ENCODE measurements at places on chromosomes 7 and 10.
A peak's percentile ranks its signal among the peaks of the same experiment; 100 is the strongest.

DNA sequence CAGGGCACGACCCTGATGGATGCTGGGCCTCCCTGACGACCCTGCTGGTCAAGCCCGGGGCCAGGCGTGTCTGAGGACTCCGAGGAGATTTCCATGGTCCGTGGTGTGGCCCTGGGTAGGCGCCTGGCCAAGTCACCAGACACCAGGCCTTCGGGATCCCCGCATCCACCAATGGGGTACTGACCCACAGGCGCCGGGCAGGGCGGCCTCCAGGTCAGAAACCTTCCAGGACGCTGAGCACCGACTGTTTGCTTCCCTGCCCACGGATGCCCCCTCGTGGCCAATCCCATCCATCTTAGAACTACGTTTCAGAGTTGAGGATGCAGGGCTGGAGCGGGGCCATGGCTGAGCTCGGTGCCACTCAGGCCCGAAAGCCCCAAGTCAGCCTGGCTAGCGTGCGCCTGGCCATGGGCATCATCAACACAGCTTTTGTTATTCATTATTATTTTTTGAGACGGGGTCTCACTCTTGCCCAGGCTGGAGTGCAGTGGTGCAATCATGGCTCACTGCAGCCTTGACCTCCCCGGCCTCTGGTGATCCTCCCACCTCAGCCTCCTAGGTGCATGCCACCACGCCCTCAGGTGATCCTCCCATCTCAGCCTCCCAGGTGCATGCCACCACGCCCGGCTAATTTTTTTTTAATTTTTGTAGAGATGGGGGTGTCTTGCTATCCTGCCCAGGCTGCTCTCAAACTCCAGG lies 7.1 kb upstream of the AMZ1 start:
- DNase-seq: no peak

GRCh38 chr10:90939116-90939515 lies 18.2 kb upstream of the ANKRD1 start:
- DNase-seq: no peak

DNA sequence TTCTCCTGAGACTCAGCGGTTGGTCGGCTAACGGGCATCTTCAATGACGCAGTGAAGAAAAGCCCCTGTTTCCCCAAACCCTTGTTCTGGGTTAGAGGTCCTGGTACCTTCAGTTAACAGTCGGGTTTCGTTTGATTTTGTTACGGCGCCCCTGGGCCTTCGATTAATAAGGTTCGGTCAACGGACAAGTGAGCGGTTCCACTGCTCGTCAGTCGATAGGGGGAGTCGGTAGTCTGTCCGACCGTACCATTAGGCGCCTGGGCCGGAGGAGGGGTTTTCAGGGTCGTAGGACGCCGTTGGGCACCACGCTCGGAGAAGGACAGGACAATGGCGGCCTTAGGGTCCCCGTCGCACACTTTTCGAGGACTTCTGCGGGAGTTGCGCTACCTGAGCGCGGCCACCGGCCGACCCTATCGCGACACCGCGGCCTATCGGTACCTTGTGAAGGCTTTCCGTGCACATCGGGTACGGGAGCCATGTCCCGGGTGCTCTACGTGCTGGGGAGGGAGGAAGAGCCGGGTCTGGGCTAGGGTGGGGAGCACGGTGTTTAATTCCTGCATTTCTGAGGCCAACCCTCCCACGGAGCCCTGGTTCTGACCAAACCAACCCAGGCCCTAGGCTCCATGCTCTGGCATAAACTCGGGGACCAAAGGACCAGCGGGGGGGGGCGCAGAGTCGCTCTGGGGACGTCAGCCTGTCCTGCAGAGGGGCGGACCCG lies at the start of gene FMC1:
TSS of gene FMC1 (plus strand) at position 280 of the 718 bp plus-strand sequence. CDS start at position 328, 48 bp downstream.
- DNase-seq: peak; percentile 94

GRCh38 chr10:103757531-103758293 lies 97.7 kb downstream of the SH3PXD2A start:
- peak; percentile 59 for DNase-seq

DNA sequence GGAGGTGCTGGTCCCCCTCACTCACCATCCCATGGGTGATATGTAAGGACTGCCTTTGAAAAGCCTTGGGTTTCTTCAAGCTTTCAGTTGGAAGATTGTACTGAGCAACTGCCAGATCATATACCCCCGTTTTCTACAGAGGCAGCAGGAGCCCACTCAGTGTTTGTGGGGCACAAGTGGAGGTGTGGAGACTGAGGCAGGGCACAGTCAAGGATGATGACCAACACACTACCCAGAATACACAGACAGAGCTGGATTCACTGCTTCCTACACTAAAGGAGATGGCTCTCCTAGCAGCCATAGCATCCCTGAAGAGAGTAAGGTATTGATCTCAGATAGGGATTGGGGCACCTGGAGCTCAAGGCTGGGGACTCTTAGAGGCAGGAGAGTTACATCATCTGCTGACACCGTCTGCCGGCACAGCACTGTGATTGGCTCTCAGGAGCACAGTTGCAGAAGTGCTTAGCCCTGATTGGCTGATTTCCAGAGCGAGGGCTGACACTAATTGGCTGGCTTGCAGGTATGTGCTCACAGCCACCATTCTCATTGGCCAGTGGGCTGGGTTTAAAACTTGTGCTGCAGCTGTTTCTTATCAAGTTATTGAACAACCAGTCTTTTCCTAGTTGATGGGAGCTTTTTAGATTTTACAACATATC lies 77.9 kb upstream of the PFKP start:
- no peak for DNase-seq

- DNase-seq: no peak
These were observed 18.0 kb downstream of the CALU start for GRCh38 chr7:128757203-128757602.

DNA sequence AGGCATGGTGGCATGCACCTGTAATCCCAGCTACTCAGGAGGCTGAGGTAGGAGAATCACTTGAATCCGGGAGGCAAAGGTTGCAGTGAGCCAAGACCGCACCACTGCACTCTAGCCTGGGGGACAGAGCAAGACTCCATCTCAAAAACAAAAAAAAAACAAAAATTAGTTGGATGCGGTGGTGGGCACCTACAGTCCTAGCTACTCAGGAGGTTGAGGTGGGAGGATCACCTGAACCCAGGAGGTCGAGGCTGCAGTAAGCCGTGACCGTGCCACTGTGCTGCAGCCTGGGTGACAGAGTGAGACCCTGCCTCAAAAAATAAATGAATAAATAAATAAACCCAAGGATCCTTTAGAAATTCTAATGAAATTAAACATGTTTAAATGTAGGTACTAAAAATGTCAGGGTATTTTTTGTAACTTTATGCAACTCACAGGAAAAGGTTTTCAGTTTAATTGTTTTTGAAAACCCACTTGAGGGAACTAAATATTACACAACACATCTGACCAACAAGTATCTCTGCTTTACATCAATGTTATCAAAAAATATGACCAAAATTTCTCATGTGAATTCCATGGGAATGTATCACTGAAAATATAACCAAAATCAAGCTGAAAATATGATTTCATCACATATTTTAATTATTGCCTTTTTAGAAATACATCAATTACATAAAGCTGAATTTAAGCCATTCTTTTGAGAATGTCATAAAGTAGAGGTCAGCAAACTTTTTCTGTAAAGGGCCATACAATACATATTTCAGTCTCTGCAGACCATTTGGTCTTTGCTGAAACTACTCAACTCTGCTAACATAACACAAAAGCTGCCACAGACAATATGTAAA lies 23.9 kb downstream of the UPF2 start:
- DNase-seq: no peak

GRCh38 chr7:151461096-151461941 lies 21.4 kb upstream of the CRYGN start:
- no peak for DNase-seq

GRCh38 chr10:7956508-7956907 lies 98.0 kb upstream of the GATA3 start:
- no peak for DNase-seq

- no peak for DNase-seq
These were observed 42.0 kb downstream of the CDK6 start for GRCh38 chr7:92794391-92794790.

DNA sequence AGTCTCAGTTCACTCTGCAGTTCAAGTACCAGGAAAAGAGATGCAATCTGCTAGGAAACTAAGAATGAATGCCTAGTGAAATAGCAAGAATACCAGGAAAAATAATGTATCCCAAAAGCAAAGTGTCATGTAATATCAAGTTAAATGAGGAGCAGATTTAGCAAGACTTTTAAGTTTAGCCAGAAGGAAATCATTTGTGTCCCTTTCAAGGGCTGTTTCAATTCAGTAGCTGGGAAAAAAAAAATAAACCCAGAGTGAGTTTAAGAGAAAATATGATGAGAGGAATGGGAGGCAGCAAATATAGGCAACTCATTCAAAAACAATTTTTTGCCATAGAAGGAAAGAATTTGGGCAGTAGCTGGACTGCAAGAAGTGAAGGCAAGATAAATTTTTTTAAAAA lies 135.8 kb downstream of the DGKB start:
- no peak for DNase-seq

- DNase-seq: no peak
These were observed 6.7 kb upstream of the PWWP2B start for GRCh38 chr10:132390170-132390920.

GRCh38 chr7:157548691-157549303 lies 212.0 kb downstream of the DNAJB6 start:
- DNase-seq: no peak

- DNase-seq: no peak
These were observed 7.1 kb downstream of the PLCE1 start for GRCh38 chr10:94000638-94001415.

- DNase-seq: no peak
These were observed 682 bp downstream of the HGF start for GRCh38 chr7:81768951-81769778.

- DNase-seq: peak; percentile 66
These were observed 23.4 kb downstream of the FAM107B start for GRCh38 chr10:14751014-14751896.

- DNase-seq: no peak
These were observed 8.1 kb downstream of the MAP3K8 start for GRCh38 chr10:30442019-30442606.

DNA sequence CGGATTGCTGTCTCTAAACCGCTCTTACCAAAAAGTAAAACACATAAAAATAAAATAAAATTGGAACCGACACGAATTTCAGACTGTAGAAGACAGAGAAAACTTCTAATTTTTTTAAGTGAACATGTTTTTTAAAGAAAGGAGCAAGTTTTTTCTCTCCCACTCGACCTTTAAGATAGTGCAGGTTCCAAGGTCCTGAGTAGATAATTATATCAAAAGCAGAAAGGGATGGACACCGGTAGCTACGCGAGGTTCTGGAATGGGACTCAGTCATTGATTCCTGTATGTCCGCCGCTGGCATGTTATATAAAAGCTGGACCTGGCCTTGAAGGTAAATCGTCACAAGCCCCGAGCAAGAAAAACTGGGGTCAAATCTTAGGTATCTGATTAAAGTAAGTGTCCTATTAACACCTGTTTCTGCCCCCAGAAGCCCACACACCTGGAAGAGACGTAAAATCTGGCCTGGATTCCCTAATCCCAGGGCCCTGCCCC lies 462 bp upstream of the CISD1 start:
- DNase-seq: no peak

GRCh38 chr10:124641282-124642087 lies 102.7 kb downstream of the FAM53B start:
- no peak for DNase-seq

DNA sequence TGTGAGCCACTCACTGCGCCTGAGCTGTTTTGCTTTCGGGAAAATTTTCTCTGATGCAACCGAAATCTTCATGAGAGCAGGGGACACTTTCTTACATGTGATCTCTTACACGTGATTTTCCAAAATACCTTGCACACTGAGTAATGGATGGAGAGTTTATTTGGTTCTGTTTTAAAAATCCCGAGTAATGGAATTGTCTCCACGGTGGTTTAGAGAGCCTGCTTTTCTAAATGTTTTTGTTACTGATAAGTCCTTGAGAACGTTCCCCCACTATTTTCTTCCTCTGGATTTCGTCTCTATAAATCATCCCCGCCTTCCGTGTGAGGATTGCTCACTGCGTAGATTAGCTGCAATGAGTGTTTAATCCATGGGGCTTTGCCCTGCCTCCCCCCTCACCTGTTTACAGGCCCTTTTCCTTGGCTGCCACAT lies 25.7 kb downstream of the CAMK1D start:
- DNase-seq: no peak

DNA sequence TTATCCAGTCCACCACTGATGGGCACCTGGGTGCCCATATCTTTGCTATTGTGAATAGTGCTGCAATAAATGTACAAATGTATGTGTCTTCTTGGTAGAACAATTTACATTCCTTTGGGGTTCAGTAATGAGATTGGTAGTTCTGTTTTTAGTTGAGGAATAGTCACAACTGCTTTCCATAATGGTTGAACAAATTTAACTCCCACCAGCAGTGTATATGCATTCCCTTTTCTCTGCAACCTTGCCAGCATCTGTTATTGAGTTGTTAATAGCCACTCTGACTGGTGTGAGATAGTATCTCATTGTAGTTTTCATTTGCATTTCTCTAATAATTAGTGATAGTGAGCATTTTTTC lies 27.8 kb downstream of the COA1 start:
- DNase-seq: no peak

GRCh38 chr10:124611738-124612137 lies 132.4 kb downstream of the FAM53B start:
- no peak for DNase-seq

GRCh38 chr10:61898435-61898778 lies 3.1 kb upstream of the ARID5B start:
- no peak for DNase-seq

GRCh38 chr10:113235508-113235907 lies 285.5 kb downstream of the TCF7L2 start:
- DNase-seq: no peak

DNA sequence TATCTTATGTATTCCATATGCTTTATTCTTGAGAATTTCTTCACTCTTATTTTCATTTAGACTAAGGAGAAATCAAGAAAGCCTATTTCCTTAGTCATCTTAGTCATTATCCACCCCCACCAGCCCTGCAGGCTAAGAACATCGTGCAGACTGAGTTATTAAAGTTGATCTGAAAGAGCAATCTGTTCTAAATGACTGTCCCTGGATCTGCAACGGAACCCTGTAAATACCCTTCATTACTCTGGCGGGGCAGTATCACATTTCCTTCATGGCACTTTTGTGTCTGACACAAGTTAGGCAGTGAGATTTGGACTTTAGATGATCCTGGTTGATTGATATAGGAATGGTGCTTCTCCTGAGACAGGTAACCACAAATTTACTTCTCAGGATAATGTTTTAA lies 3.5 kb upstream of the MYPN start:
- no peak for DNase-seq

GRCh38 chr10:111118758-111119157 lies 41.9 kb downstream of the ADRA2A start:
- no peak for DNase-seq

- no peak for DNase-seq
These were observed 176.5 kb upstream of the ADO start for GRCh38 chr10:62627983-62628382.
